ENCODE measurements at places on chromosomes 5 and 9.

DNA sequence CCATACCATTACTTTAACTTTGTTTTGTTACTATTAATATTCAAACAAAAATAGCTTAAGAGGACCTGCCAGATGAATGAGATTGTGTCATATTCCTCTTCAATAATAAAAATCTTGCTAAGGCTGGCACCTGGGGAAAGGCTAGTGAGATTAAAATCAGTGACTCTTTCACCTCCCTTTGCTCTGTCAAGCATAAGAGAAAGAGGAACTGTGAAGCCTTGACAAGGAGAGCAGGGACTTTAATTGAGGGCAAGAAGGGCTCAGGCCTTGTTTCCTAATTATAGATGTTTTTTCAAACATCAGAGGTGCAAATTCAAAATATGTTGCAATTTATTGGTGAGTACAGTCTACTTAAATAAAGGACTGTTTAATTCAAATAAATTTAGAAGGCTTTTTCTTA, 91.7 kb downstream of the SPATA31D1 start:
- no peak for DNase-seq

DNA sequence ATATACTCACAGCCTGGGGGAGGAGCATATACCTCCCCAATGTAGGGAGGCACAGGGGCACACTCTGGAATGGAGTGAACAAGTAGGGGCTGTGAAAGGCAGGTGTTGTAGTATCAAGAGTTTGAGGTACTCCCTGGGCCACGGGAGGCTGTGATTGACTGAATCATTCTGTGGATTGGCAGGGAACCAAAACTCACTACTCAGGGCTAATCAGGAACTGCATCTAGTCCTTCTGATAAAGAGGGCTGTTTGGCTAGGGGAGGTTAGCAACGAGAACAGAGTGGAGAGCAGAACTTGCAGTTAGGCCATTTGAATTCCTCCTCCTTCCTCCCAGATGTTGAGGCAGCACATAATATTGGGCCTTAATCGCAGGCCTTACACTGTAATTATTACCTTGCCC, 369.2 kb upstream of the MPDZ start:
- no peak for DNase-seq

DNA sequence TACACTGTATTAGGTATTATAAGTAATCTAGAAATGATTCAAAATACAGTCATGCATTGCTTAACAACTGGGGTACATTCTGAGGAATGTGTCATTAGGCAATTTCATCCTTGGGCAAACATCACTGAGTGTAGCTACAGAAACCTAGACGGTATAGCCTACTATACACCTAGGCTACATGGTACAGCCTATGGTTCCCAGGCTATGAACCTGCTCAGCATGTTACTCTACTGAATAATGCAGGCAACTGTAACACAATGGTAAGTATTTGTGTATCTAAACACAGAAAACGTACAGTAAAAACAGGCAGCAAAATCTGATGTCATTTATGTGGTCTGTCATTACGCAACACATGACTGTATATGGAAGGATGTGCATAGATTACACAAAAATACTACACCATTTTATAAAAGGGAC, 96.8 kb downstream of the RAPGEF6 start:
- no peak for DNase-seq

- DNase-seq, result no peak
Observed at GRCh38 chr9:110728058-110728457, 59.5 kb downstream of the MUSK start.

GRCh38 chr5:98042521-98042920, 730.9 kb upstream of the RGMB start:
- DNase-seq, result no peak

DNA sequence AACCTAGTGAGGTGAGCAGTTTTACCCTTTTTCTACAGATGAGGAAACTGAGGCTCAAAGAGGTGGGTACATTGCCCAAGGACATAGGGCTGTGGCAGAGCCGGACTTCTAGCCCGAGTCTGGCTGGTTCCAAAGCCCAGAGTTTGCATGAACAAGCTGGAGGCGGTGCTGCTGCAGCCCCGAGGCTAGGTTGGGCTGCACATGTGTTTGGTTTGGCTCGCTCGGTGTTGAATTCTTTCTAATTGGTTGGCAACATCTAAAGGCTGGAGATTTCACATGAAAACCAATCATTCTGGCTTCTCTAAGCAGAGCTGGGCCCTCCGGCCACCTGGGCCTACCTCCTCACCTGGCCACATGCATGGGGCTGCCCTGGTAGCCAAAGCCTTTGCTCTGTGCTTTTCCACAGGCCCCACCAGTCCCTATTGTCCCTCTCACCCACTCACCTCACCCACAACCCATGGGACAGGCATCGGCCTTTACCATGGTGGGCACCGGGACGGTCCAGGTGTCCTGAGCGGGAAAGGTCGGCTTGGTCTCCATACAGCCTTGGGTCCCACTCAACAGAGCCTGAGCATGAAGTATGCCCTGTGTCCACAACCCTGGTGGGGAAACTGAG, 262.3 kb downstream of the NSG2 start:
- no peak for DNase-seq

GRCh38 chr5:109300367-109300766, 109.4 kb downstream of the PJA2 start:
- no peak for DNase-seq

DNA sequence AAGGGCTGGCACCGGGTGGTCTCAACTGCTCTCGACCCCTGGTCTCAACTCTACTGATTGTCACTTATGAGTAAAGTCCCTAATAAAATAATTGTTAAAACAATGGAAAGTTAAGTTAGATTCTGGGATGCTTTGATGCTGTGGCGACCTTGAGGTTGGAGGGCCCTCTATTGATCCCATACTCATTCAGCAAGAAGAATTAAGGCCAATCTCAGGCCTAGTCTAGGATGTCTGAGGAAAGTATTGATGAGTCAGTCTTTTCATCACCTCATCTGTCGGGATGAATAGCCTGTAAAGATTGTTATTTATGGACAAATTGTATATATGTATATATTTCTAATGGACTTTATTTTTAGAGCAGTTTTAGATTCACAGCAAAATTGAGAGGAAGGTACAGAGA, 50.8 kb downstream of the WDR36 start:
- DNase-seq, result no peak

GRCh38 chr9:31210978-31211570, 1173.4 kb upstream of the ACO1 start:
- DNase-seq, result no peak

DNA sequence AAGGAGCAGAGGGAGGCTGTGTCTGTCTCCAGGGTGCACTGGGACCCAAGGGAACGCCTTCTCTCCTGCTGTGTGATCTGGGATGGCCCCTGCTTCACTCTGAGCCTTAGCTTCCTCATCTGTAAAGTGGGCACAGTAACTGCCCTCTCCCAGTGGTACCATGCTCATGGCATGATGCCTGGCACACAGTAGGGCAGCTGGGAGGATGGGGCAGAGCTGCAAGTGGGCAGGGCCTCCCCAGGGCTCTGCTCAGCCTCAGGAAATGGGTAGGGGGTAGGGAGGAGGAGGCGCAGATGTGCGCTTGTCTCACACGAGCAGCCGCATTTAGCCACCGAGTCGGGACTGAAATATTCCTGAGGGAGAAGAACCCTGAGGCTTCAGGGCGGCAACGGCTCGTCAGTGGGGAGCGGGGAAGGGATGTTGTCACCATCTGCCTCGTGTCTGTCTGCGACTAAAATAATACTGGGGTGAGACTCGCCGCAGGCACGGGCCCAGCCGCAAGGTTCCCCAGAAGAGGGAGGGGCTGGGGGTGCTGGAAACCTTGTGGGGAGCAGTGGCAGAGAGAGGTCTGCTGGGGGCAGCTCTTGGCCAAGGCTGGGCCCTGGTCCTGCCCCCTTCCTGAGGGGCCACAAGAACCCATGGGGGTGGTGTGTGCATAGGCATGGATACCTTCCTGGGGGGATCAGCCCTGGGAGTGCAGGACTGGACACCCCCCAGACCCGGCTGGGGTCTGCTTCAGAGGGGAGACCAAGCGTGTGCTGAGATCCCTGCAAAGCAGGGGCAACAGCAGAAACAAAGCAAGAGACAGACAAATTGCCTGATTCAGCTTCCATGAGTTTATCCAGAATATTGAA, 55.2 kb upstream of the PSD2 start:
- no peak for DNase-seq

GRCh38 chr5:177552839-177553455, 1.4 kb downstream of the FAM193B start:
- DNase-seq, result no peak

GRCh38 chr9:104765138-104765537, 1.2 kb downstream of the NIPSNAP3B start:
- no peak for DNase-seq

DNA sequence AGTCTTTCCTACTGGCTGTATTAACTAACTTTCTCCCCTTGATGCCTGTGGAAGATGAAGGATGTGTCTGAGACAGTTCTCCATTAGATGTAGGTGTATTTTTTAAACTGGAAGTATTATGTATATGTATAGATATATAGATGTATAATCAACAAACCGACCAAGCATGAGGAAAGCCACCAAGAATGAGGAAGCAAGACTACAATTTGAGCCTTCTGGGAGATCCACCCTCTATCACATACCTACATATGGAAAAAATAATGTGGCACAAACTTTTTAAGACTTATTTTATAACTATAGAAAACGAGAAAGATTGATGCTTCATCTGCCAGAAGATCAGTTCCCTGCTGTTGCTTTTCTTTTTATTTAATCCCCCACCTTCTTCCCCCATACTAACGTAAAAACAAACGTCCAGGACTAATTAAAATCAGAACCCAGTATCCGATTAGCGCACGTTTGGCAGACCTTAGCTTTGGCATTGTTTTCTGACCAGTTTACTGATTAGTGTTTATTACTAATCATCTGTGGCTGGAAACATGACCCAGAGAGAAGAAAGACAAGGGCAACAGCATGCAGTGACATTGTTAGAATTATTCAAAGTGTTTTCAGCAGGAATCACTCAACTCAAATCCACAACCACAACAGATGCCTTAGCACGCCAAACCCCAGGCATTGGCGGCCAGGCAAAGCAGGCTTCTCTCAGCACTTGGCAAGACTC, 490.2 kb downstream of the EBF1 start:
- DNase-seq, result no peak

GRCh38 chr5:117191251-117191650, 616.6 kb upstream of the SEMA6A start:
- no peak for DNase-seq

- no peak for DNase-seq
Observed at GRCh38 chr9:85425153-85425611, 316.6 kb downstream of the AGTPBP1 start.

DNA sequence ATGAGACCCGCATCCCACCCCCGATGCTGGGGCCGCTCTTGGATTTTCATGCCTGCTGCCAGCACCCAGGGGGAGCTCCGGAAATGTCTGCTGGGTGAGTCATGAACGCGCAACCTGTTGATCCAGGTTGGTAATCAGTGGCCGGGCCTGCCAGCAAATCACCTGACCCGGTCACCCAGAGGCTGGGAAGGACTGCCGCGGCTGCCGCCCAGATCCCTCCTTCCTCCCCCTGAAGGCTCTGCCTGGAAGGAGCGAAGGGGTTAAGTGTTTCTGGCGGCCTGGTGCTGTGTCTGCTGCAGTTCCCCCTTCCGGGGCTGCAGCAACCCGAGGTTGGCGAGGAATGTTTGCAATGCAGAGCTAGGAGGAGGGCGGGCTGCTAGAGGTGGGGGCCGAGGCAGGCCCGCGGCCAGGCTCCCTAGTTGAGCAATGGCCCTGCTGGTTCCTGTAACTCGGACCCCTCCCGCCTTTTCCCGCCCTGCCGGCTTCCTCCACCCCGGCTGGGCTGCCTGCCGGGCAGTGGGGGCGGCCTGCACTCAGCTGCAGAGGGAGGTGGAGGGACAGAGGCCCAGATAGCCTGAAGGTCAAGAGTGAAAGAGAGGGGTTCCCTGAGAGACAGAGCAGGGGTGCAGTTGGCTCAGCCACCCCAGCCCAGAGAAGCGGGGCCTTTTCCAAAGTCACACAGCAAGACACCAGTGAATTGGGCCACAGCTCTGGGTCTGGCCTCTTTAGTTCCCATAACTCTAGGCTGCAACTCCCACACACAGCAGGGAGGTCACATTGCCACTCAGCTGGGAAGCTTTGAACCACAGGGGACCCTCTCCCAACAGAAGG, 156.3 kb upstream of the IER5L start:
- DNase-seq, result no peak

DNA sequence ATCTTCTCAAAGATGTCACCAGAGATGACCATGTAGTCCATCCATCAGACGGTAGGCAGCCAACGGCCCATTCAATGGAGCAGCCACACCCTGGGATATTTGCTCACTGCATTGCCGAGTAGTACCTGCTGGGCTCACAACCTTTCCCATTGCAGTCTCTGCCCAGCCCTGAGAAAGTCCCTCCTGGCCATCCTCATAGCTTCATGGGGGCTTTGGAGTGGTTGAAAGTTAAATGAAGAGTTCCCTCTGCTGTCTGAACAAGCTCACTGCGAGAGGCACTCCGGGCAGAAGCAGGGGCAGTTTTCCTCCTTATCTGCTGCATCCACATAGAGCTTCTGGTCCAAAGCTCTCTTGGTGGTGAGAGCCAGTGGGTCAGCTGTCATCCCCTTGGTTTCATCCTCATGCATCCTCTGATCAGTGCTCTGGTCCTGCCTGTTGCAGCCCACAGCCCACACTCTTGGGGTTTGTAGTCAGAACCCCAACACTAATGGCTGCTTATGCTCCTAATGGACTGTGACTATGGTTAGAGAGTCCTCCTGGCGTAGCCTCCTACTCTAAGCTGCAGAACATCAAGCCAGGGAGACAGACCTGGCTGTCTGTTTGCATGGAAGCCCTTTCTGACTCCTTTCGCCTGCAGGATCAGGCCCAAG, 23.3 kb downstream of the TNFSF8 start:
- DNase-seq, result no peak

GRCh38 chr9:128043467-128043868, 23.7 kb downstream of the NAIF1 start:
- no peak for DNase-seq

Data from cortex of kidney (tissue), 1 donor.